ENCODE measurements at places on chromosomes 4 and X.

DNA sequence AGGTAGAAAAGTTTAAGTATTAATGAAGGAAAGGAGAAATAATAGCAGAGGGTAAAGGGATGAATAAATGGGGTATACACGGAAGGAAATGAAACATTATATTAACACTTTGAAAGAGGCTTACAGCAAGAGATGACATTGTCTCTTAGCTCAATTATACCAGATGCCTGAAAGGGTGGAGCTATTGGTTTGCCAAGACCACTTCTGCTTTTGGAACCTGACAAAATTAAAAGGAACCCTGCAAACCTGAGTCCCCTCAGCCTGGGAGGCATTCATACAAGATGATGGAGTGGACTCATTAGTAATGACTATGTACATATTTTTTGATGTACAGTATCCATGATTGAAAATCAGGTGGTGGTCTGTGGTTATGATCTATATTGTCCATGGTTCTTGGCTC, 45.1 kb upstream of the HPF1 start:
- no peak for DNase-seq

GRCh38 chrX:143642426-143642825, 6.5 kb upstream of the SLITRK4 start:
- DNase-seq = no peak

GRCh38 chr4:44279066-44279465, 169.5 kb downstream of the KCTD8 start:
- no peak for DNase-seq

DNA sequence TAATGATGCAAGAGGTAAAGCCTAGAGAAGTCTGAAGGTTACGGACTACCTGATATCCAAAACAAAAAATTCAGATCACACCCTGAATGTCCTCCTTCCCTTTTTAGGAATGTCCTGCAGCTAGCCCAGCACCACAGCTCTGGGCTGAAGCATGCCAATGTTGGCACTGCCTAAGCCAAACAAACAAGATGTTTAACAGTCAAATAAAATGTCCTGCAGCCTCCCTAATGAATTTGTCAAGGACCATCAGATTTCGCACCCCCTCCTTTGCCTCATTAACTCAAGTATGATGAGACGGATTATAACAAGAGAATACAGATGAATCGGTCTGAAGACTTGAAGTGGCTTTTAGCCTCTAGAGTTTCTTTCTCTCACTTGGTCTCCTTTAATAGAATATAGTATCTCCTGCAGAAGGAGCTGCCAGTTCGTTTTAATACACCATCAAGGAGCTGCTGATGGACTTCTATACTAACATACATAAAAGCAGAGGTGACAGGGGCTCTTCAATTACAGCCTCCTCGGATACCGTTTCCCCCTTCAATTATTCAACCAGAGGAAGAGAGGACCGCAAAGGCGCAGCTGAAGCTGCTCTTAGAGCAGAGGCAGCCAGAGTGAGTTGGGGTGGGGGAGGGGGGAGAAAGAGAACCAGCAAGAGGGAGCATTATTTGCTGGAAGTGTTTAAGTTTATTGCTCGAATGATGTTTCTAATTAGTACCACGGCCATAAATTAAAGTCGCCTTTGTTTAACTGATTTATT, 3.0 kb upstream of the MAB21L2 start:
- no peak for DNase-seq

- DNase-seq = no peak
These were observed 59.8 kb upstream of the GPM6A start for GRCh38 chr4:175871774-175872405.

DNA sequence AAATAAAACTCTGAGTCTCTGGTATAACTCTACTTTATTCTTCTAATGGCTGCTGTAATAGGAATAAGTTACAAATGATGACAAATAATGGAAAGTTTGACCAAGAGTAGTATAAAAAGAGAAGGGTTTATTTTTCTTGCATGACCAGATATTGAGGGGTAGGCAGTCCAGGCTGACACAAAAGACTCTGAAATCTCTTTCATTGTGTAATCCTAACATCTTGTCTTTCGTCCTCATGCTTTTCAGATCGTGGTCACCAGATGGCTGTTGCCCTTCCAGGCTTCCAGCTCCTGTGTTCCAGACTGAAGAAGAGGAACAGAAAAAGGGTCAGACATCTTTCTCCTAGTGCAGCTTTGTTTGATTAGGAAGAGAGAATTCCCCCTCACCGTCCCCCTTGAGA, 176.9 kb upstream of the GK2 start:
- no peak for DNase-seq

Measured in T-helper 1 cell (primary cell).